ENCODE measurements at places on chromosomes 7 and 10. TPM values are rescaled to one million over a fixed set of nuclear protein-coding genes. Genes with fewer than 3 reads are reported as not detected.

Gene FLNC
- 43.4 TPM for total RNA-seq

Gene PRSS37
- not detected for total RNA-seq

Gene FBXO24
- total RNA-seq = 0.45 TPM

Gene EPDR1
- 21.2 TPM for total RNA-seq

Gene DYNC1I1
- total RNA-seq = 15.2 TPM

Gene AOC1
- total RNA-seq = 0.09 TPM

Gene CAV1
- total RNA-seq = 13.8 TPM

Gene CCSER2
- total RNA-seq = 118 TPM

Gene OIT3
- total RNA-seq = 1.4 TPM

Gene CYP3A7
- 0.45 TPM for total RNA-seq

Gene MOGAT3
- total RNA-seq = not detected

Gene SLC29A3
- total RNA-seq = 3.2 TPM

Gene OR2A7
- total RNA-seq = 0.91 TPM

Gene TMEM176A
- 1.5 TPM for total RNA-seq

Gene AKR1C8
- total RNA-seq = 0.45 TPM

Gene RNF148
- total RNA-seq = 8.6 TPM

Gene KLF14
- total RNA-seq = not detected

Gene CALML3
- total RNA-seq = 0.09 TPM

Gene ZNF783
- total RNA-seq = 13.1 TPM

Gene PRPS1L1
- not detected for total RNA-seq

Gene DHTKD1
- total RNA-seq = 54.3 TPM

Gene LRRD1
- total RNA-seq = 1.7 TPM

Gene GPR37
- 10.7 TPM for total RNA-seq

Gene HOXA3
- total RNA-seq = not detected

Gene AGR2
- 1.9 TPM for total RNA-seq

Gene VAX1
- total RNA-seq = not detected

Gene FBXL13
- 9.2 TPM for total RNA-seq

Gene KCP
- total RNA-seq = 3.4 TPM

Gene CCAR1
- 52.4 TPM for total RNA-seq

Gene STEAP2
- total RNA-seq = 10.6 TPM

Gene ZNF365
- 5.5 TPM for total RNA-seq

Gene SFRP4
- total RNA-seq = 2.2 TPM

Gene CFAP43
- 9.1 TPM for total RNA-seq

Gene SPDYE1
- total RNA-seq = 0.09 TPM

Gene SERPINE1
- 0.27 TPM for total RNA-seq

Gene GNAT3
- total RNA-seq = 2.1 TPM

Gene NEUROD6
- 35.3 TPM for total RNA-seq

Gene PPP1R17
- 4.4 TPM for total RNA-seq

Gene TDRD1
- 0.45 TPM for total RNA-seq

Gene CYP26C1
- 9.5 TPM for total RNA-seq

Gene NOS3
- total RNA-seq = 1.5 TPM

Gene ZNF92
- total RNA-seq = 29.6 TPM

Gene DYDC2
- 1.2 TPM for total RNA-seq

Gene BCL7B
- total RNA-seq = 8.9 TPM

Gene DDIT4
- total RNA-seq = 60.5 TPM

Gene ZNF107
- 16.5 TPM for total RNA-seq

Gene CDK1
- total RNA-seq = 46.9 TPM

Gene NPY4R
- 0.27 TPM for total RNA-seq

Gene ZNF398
- 24.6 TPM for total RNA-seq

Gene AKR1C1
- 22.4 TPM for total RNA-seq

Gene PHYHIPL
- total RNA-seq = 38.8 TPM

Gene ZMIZ1
- total RNA-seq = 53.4 TPM

Gene GTPBP4
- total RNA-seq = 18.4 TPM

Gene FOXP2
- total RNA-seq = 228 TPM

Gene CALHM3
- total RNA-seq = not detected

Gene OR6B1
- not detected for total RNA-seq

Gene PMS2
- total RNA-seq = 26.1 TPM

Gene EGR2
- total RNA-seq = 0.18 TPM
